Right atrium auricular region (tissue), 2 donors: ENCODE measurements at places on chromosomes 5 and 9. TPM values are rescaled to one million over a fixed set of nuclear protein-coding genes. Genes with fewer than 3 reads are reported as not detected.

- no peak for DNase-seq
Measured at GRCh38 chr9:34581318-34581717, 8.2 kb downstream of the CNTFR start.

Gene DOCK8
- total RNA-seq = 5.2 TPM

DNA sequence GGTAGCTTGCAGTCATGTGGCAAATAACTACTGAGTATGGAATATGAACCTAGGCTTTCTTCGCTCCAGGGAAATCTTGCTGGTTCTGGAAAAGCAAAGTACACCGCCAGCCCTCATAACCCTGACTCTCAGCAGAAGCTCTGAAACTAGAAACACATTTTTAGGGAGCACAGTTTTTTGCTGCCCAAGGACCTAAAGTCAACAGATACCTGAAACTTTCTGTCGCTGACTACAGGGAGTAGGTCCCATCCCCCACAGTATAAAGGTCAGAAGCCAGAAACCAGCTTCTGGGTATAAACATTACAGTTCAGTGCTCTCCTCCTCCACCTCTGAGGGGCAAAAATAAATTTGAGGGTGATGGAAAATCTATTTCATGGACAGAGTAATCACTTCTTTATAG is 3.0 kb downstream of the ATOX1 start:
- peak; percentile 23 for DNase-seq

- no peak for DNase-seq
Measured at GRCh38 chr5:180860273-180860886, 696 bp downstream of the ZFP62 start.

- no peak for DNase-seq
Measured at GRCh38 chr5:77294185-77294584, 83.7 kb downstream of the PDE8B start.

Gene PCDHB7
- total RNA-seq = 1.4 TPM

DNA sequence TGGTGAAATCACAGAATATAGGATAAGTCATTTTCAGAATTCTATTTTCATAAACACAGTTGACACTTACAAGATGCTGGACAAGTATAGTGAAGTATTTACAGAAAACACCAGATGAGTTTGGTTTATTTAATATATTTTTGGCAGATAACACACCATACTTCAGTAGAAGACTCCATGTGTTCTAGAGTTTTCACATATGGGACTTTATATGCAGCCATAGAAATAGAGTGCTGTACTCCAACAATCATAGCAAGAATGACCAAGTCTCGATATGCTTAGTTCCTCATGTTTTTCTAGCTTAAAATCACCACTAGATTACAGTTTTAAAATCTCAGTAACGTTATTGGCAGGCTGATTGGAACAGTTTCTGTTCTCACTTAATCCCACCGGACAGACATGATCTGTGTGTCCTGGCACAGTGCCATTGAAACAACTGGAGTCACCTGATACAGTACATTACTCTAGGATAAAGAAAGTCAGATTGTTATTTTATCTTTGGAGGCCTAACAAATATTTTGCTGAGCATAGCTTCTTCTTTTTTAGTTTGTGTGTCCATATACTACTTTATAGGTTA is 45.8 kb upstream of the ERBIN start:
- DNase-seq = no peak

Gene PTGES
- 1.1 TPM for total RNA-seq

DNA sequence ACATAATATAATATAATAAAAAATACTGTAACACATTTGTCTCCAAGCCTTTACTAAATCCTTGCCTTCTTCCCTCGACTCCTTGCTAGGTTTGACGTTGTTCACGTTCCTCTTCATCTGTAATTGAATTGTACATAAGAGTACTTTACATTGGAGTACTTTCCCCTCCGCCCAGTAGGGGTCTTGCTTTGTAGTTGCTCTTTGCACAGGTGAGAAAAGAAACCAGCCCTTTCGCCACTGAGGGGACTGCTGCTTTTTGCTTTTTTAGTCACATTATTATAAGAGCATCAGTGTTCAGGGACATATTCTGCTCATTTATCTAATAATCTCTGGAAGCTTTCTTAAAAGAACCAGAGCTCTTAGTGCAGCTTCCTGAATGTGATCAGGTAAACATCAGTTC is 115.0 kb downstream of the CETN3 start:
- DNase-seq = no peak

Gene PCDHAC2
- 3.7 TPM for total RNA-seq

Gene NR4A3
- 15.8 TPM for total RNA-seq

DNA sequence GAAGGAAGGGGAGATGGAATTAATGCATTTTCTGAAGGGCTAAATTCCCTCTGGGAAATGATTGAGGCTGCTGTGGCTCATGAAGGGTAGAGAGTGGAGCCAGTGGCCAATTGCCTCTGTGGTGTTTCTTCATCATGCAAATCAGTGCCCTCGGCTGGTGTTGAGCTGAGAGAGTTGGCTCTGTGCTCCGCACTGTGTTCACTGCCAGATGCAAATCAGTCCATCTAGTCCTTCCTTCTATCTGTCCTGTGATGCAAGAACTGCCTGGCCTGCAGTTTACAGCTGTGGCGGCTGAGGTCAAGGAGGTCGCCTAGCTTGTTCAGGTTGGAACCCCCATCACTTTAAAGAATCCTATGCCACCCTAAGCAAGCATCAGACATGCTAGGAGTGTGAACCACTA is 6.0 kb downstream of the TMEM171 start:
- no peak for DNase-seq

DNA sequence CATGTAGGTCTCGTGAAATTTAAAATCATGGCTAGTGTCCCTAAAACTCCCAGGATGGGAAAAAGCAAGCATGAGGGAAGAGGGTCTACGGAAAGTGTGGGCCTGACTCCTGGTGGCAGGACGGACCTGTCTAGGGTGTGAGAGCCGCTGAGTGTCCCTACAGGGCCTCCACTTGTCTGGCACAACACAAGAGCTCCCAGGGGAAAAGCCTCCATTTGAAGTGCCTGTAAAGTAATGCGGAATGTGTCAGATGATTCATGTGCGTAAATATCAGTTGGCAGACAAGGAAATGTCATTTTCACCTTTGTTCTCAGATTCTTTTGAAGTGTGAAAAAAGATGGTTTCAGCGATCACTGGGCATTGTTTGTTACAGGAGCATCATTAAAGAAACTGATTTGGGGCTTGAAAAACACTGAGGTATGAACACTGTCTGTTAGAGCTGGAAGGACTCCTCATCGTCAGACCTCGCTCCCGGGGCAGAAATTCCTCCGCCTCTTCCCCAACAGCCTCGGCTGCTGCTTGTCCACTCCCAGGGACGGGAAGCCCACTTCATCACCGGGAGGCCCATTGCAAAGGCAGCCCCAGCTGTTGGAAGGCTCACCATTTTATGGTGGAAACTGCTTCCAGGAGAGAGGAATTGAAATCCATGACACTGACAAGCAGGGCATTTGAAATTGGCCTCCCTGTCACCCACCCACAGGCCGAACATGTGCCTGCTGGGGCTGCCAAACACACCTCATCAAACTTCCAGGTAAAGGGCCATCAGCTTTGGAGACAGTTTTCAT is 240.8 kb downstream of the FSTL4 start:
- no peak for DNase-seq

GRCh38 chr5:174222891-174223290 is 177.4 kb downstream of the NSG2 start:
- DNase-seq = no peak

DNA sequence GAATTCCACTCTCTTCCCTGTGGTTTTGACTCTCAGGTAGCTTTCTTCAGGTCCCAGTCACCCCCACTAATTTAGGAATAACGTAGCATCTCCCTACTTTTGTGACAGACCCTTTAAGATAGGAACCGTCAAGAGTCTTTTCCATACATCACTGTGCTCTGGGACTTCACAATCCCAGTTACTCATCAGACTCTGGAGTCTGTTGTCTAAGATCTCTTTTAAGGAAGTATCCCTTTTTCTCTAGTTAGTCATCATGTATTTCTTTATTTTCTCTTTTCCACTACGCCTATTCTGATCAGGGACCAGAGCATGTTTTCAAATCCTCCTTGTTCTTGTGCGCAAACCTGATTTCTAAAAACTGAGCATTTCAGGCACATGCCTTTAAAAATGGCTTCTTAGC is 143.0 kb downstream of the GOLPH3 start:
- no peak for DNase-seq

DNA sequence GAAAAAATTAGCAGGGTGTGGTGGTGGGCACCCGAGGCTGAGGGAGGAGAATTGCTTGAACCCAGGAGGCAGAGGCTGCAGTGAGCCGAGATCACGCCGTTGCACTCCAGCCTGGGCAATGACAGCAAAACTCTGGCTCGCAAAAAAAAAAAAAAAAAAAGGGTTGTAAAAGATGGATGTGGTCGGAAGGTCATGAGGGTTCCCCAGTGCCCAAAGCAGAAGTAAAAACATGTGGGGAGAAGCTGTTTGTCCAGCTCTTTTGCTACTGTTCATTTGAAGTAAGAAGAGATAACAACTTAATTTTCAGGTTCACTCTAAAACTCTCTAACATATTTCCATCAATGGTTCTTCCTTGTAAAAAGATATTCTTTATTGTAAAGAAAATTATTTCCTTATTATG is 57.1 kb upstream of the GOLPH3 start:
- DNase-seq = no peak

Gene TEX48
- not detected for total RNA-seq

DNA sequence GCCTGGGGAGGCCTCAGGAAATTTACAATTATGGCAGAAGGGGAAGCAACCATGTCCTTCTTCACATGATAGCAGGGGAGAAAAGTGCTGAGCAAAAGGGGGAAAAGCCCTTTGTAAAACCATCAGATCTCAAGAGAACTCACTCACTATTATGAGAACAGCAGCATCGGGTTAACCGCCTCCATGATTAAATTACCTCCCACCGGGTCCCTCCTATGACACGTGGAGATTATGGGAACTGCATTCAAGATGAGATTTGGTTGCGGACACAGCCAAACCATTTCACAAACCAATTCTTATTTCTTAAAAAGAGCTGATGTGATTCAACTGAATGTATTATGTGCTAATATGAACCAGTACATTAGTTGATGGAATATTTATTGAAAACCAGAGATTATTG is 63.9 kb downstream of the PARP8 start:
- DNase-seq = no peak

Gene OBP2B
- total RNA-seq = not detected

- DNase-seq = no peak
Measured at GRCh38 chr5:88687373-88687911, 195.5 kb downstream of the MEF2C start.

GRCh38 chr9:36950389-36950788 is 83.7 kb downstream of the PAX5 start:
- DNase-seq = no peak

- no peak for DNase-seq
Measured at GRCh38 chr5:136466041-136466415, 100.7 kb upstream of the TRPC7 start.

Gene SLC22A4
- 2.8 TPM for total RNA-seq

DNA sequence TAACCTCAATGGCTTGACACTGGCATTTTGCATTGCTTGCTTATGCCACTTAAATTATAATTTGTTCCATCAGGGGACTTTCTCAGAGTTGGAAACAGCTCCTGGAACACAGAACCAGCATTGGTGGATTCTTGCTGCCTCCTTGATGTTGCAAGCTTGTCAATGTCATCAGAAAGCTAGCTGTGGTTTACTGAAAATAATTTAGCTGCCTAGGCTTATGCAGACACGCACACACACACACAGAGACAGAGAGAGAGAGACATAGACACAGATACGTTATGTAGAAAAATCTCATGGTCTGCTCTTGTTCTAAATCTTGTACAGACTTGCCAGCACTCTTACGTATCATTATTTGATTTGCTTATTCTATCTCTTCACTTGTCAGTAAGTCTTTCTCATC is 78.0 kb downstream of the HMHB1 start:
- DNase-seq = no peak
